Stimulated activated CD8-positive, alpha-beta memory T cell treated with anti-CD3 and anti-CD28 coated beads, Interleukin-15, amount 100 ng/mL, for 48 hours (primary cell): ENCODE measurements at places on chromosomes 6 and 20.
A peak's percentile ranks its signal among the peaks of the same experiment; 100 is the strongest.

DNA sequence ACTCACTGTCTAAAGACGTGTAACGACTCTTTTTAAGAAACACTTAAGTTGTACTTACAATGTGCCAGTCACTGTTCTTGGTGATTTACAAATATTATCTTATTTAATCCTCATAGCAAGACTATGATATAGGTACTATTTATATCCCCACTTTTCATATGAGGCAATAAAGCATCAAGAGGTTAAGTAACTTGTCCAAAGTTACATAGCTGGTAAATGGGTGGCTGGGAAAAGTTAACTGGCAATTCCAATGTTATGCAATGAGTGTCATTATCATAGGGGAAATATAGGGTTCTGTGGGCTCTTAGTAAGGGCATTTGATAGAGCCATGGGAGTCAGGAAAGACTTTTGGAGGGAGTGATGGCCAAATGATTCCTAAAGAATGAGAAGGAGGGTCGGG, 21.4 kb upstream of the RIPOR2 start:
- DNase-seq, result no peak

DNA sequence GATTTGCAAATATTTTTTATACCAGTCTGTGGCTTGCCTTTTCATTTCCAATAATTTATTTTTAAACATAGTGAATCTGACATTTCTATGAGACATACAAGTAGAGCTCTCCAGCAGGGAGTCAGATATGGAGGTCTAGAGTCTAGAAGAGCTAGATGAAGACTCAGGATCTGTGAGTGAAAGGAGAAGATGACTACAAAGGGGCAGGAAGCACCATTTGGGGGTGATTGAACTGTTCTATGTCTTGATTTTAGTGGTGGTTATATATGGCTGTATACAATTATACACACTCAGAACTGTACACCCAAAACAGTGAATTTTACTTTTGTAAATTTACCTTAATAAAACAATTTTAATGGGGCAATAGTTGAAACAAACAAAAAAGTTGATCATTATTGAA, 127.9 kb upstream of the BACH2 start:
- DNase-seq, result no peak

GRCh38 chr6:95601133-95601532, 23.8 kb downstream of the MANEA start:
- no peak for DNase-seq

DNA sequence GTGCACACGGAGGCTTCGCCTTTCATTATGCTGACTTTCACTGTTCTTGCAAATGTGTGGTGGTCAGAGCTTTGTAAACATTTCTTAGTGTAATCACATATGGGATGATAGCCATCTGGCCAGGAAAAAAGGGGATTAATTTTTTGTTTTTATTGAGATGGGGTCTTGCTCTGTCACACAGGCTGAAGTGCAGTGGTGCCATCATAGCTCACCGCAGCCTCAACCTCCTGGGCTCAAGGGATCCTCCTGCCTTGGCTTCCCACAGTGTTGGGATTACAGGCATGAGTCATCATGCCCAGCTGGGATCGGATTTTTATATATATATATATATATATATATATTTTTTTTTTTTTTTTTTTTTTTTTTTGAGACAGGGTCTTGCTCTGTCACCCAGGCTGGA, 11.0 kb upstream of the TIAM2 start:
- DNase-seq, result no peak

DNA sequence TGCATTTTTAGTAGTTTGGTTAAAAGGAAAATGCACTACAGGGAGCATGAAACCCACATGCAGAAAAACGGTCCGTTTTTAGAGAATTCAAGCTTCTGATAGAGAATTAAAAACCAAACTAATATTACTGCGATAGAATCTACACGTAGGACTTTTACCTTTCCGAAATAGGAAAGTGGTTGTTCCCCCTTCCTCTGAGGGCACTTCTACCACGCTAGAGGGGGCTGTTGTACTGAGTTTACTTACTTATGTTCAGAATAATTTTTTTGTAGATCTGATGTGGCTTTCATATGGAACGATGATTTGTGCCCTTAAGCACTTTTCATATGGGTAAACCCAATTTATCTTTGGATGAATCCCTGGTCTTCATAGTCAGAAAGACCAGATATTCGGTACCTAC, 264.3 kb upstream of the PLN start:
- peak; percentile 4 for DNase-seq

DNA sequence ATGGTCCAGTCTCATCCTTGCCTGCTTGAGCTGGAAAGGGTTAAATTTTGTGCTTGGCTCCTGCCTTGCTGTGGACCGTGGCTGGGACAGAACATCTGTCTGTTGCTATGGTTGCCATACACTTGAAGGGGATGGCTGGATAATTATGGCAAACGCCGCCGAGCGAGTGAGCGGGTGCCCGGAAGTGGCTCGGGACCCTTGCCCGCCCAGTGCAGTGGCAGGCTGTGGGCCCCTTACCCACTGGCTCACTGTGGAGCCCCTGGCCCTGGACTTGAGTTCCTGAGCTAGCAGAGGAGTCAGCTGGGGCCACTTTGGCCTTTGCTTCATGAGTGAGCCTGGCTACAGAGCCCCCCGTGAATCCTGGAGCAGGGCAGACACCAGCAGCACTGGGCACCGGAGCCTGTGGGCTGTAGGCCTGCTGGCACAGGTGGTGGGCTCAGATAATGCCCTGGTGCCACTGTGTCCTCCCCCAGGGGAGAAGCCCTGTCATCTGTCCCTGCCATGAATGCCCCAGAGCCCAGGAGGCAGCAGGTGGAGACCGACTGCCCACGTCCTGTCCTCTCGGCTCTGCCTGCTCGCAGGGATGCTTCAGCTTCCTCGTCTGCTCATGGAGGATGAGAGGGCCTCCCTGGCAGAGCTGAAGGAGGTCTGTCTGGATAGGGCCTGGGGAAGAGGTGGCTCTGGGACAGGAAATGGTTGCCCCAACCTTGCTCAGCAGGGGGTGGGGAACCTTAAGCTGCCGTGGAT, 25.5 kb upstream of the NOL4L start:
- no peak for DNase-seq

GRCh38 chr6:39251406-39251805, 22.1 kb upstream of the KCNK5 start:
- no peak for DNase-seq

DNA sequence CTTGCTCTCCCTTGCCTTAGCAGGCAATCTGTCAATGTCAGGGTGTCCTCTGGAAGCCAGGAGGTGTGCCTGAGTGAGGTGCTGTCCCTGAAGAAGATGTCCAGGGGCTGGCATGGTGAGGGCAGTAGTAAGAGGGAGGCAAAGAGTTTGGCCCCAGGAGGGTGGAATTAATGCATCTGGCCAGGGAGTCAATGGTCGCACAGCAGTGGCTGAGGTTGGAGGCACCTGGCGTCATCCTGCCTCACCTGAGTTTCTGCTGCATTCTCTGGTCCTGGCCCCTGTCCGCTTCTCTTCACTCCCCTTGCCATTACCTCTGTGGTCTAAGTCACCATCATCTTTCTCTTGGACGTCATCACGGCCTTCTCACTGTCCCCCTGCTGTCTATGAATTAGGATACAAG, 206.6 kb downstream of the ZMYND8 start:
- no peak for DNase-seq

- DNase-seq, result no peak
These were observed 87.7 kb downstream of the EPB41L2 start for GRCh38 chr6:130975325-130975724.

DNA sequence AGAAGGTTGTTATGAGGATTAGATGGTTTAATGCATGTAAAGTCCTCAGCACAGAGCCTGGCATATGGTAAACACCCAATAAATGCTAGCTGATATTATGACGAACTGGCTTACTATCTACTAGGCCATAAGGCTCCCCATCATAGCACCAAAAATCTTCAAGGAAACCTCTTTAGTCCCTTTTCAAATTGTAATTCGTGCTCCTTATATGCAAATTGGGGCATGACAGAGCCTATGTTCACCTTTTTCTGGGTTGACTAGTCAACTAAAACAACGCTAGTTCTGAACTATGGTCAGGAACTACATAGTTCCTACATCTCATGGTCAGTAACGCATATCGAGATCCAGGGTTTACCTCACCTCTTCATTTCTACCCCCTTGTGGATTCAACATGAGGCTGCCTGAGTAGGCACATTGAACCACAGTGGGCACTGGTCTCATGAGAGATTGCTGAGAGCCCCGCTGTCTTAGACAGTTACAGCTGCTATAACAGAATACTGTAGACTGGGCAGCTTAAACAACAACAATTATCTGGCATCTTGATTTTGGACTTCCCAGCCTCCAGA, 97.2 kb upstream of the TNFAIP3 start:
- no peak for DNase-seq
